ENCODE measurements at places on chromosomes 5 and 9. TPM values are rescaled to one million over a fixed set of nuclear protein-coding genes. Genes with fewer than 3 reads are reported as not detected.

GRCh38 chr9:126862104-126862761 is 1.8 kb downstream of the ZBTB34 start:
- no peak for DNase-seq
- H3K4me3 ChIP-seq = peak overlapping the region; percentile 99
- peak overlapping the region; percentile 13 for H3K27ac ChIP-seq
- peaks cover 17% of the 10 kb centered on the region for H3K4me1 ChIP-seq
- no peaks in the 10 kb centered on the region for H3K27me3 ChIP-seq

DNA sequence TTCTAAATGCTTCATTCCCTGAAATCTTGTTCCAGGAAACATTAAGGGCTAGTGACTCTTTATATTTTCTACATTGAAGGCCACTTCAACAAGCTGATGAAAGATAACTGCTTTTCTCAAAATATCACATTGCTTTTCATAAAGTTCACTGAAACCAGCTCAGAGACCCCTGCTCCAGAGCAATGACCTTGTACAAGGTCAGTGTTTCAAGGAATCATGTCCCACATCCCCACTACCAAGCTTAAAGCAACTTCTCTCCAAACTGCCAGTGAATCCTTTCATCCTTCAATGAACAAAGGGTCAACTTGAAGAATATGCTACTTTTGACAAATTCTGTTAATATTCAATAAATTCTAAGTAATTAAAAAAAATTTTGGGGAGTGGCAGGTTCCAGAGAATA is 12.0 kb upstream of the SPATA24 start:
- no peak overlapping the region for H3K4me3 ChIP-seq
- no peak for DNase-seq
- peak overlapping the region; percentile 94 for H3K27ac ChIP-seq
- H3K4me1 ChIP-seq = peaks cover 66% of the 10 kb centered on the region
- H3K36me3 ChIP-seq = no peaks in the 10 kb centered on the region
- H3K27me3 ChIP-seq = no peaks in the 10 kb centered on the region

Gene TGFBI
- total RNA-seq = 9.0 TPM

- H3K4me3 ChIP-seq = no peak overlapping the region
- H3K4me1 ChIP-seq = no peaks in the 10 kb centered on the region
- H3K36me3 ChIP-seq = no peaks in the 10 kb centered on the region
- no peaks in the 10 kb centered on the region for H3K27me3 ChIP-seq
- no peak for DNase-seq
These were observed 140.1 kb upstream of the KCNN2 start for GRCh38 chr5:114221807-114222206.

DNA sequence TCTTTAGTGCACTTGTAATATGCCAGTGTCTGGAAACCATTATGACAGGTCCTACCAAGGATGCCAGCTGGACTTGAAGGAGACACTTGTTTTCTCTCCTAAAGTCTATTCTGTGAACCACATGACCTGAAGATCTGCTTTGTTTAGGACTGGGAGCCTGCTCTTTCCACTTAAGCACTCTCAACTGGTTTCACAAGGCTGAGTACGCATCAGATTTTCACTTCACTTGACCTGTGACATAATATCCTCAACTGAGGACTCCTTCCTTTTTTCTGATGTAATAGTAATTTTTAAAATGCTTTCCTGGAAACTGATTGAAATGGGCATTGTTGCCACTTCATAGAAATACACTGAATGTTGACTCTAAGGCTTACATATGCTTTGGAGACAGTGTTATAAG is 52.2 kb downstream of the PDE8B start:
- no peaks in the 10 kb centered on the region for H3K4me1 ChIP-seq
- no peak for DNase-seq
- no peaks in the 10 kb centered on the region for H3K27me3 ChIP-seq
- no peaks in the 10 kb centered on the region for H3K36me3 ChIP-seq
- no peak overlapping the region for H3K27ac ChIP-seq
- no peak overlapping the region for H3K4me3 ChIP-seq

DNA sequence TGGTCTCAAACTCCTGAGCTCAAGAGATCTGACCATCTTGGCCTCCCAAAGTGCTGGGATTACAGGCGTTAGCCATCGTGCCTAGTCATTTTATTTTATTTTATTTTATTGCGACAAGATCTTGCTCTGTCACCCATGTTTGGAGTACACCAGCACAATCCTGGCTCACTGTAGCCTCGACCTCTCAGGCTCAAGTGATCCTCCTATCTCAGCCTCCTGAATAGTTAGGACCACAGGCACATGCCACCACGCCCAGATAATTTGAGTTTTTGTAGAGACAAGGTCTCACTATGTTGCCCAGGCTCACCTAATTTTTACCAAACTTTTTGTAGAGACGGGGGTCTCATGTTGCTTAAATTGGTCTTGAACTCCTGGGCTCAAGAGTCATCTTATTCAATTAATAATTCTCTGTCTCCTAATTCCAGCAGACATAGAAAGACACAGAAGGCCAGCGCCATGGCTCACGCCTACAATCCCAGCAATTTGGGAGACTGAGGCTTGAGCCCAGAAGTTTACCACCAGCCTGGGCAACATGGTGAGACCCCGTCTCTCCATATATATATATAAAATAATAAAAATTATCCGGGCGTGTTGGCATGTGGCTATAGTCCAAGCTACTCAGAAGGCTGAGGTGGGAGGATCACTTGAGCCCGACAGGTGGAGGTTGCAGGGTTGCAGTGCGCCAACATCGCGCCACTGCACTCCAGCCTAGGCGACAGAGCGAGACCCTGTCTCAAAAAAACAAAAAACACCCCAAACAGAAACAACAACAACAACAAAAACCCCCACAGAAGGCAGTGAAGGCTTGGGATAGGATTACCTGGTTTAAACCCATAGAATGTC is 1.0 kb upstream of the UBAP1 start:
- peaks cover 12% of the 10 kb centered on the region for H3K4me1 ChIP-seq
- H3K4me3 ChIP-seq = peak overlapping the region; percentile 70
- no peaks in the 10 kb centered on the region for H3K36me3 ChIP-seq
- H3K27me3 ChIP-seq = no peaks in the 10 kb centered on the region

GRCh38 chr5:116075191-116075831 is 9.5 kb upstream of the COMMD10 start:
- H3K27me3 ChIP-seq = no peaks in the 10 kb centered on the region
- H3K27ac ChIP-seq = no peak overlapping the region
- H3K4me1 ChIP-seq = no peaks in the 10 kb centered on the region
- no peak overlapping the region for H3K4me3 ChIP-seq
- no peak for DNase-seq

- no peaks in the 10 kb centered on the region for H3K4me1 ChIP-seq
- peak overlapping the region; percentile 79 for H3K27ac ChIP-seq
- peak; percentile 83 for DNase-seq
- H3K27me3 ChIP-seq = peaks cover 4% of the 10 kb centered on the region
- no peaks in the 10 kb centered on the region for H3K36me3 ChIP-seq
- H3K4me3 ChIP-seq = peak overlapping the region; percentile 24
These were observed 29.9 kb upstream of the OBP2B start for GRCh38 chr9:133238851-133239532.

- no peak for DNase-seq
- no peaks in the 10 kb centered on the region for H3K4me1 ChIP-seq
- H3K27me3 ChIP-seq = no peaks in the 10 kb centered on the region
- no peak overlapping the region for H3K27ac ChIP-seq
- no peaks in the 10 kb centered on the region for H3K36me3 ChIP-seq
These were observed 88.9 kb downstream of the CDK5RAP2 start for GRCh38 chr9:120490888-120491595.

GRCh38 chr9:124262649-124262972 is 4.9 kb downstream of the NEK6 start:
- no peak overlapping the region for H3K4me3 ChIP-seq
- H3K27me3 ChIP-seq = no peaks in the 10 kb centered on the region
- no peak overlapping the region for H3K27ac ChIP-seq

GRCh38 chr5:111119221-111119620 is 27.1 kb downstream of the WDR36 start:
- H3K27me3 ChIP-seq = no peaks in the 10 kb centered on the region
- DNase-seq = no peak
- H3K4me3 ChIP-seq = no peak overlapping the region
- H3K27ac ChIP-seq = no peak overlapping the region
- H3K4me1 ChIP-seq = no peaks in the 10 kb centered on the region

Measured in cardiac muscle cell (in vitro differentiated cells and primary cell).